Smooth muscle cell of the coronary artery (primary cell): ENCODE measurements at places on chromosomes 5 and 9. TPM values are rescaled to one million over a fixed set of nuclear protein-coding genes. Genes with fewer than 3 reads are reported as not detected.

TLE1 gene
- 13.0 and 21.5 TPM in 2 replicates for total RNA-seq

CATSPER3 gene
- total RNA-seq = 0.08 TPM in 1 of 2 replicates, not detected in the other

DRD1 gene
- under 0.01 and 0.70 TPM in 2 replicates for total RNA-seq

SYNPO gene
- 0.59 and 45.0 TPM in 2 replicates for total RNA-seq

SPATA31A3 gene
- not detected in 2 replicates for total RNA-seq
